ENCODE measurements at places on chromosomes 1 and 21.

DNA sequence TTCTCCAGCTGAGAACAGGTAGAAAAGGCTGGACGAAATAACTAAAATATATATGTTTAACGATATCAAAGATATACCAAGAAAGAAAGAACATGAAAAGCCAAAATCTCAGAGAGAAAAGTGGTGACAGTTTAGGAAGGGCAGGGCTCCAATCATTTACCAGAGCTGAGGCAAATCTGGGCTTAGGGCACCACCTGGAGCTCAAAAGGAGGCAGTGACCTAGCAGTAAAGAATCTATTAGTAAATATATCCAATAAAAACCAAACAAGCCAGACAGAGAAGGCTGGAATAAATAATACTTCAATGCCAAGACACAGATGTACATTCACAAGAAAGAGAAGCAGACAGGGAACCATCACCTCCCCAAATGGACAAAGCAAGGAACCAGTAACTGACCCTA is 43.5 kb downstream of the CHIA start:
- DNase-seq, result peak; percentile 82

- no peak for DNase-seq
Observed at GRCh38 chr1:167548059-167548932, 5.3 kb downstream of the CREG1 start.

DNA sequence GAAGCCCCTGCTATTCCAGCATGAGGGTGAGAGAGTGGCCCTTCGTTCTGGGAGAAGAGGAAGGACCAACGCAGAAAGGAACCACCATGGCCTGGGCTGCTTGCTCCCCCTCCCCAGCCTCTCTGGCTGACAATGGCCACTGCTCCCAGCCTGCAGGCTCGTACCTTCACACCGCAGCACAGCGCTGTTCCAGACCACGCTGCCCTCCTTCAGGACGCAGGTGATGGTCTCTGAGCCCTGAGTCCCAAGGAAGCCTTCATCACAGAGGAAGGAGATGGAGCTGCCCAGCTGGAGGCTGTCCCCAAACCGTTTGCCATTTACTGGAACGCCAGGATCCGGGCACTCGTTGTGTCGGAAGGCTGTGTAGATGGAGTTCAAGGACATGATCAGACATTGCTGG is 124.9 kb upstream of the HMGB4 start:
- no peak for DNase-seq

GRCh38 chr1:33097137-33097611 is 16.2 kb downstream of the AZIN2 start:
- no peak for DNase-seq

DNA sequence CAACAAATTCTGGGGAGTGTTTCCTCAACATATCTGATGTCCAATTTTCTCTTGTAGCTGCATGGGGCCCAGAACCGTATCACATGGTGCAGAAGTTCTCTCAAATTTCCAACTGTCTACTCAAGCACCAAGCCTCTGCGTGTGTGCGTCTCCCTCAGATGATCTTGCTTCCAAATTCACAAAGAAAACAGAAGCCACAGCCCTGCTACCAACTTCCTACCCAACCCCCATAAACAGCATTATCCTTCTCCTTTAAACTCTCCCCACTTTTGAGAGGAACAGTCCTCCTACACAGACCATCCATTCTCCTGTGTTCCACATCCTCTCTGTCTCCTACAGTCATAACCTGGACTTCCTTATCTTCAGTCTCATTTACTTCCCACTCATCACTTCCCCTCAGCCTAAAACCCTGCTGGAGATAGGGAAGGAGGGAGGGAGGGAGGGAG is 354.1 kb downstream of the SMYD3 start:
- DNase-seq, result no peak

GRCh38 chr1:194300340-194300739 is 1113.9 kb upstream of the B3GALT2 start:
- no peak for DNase-seq

DNA sequence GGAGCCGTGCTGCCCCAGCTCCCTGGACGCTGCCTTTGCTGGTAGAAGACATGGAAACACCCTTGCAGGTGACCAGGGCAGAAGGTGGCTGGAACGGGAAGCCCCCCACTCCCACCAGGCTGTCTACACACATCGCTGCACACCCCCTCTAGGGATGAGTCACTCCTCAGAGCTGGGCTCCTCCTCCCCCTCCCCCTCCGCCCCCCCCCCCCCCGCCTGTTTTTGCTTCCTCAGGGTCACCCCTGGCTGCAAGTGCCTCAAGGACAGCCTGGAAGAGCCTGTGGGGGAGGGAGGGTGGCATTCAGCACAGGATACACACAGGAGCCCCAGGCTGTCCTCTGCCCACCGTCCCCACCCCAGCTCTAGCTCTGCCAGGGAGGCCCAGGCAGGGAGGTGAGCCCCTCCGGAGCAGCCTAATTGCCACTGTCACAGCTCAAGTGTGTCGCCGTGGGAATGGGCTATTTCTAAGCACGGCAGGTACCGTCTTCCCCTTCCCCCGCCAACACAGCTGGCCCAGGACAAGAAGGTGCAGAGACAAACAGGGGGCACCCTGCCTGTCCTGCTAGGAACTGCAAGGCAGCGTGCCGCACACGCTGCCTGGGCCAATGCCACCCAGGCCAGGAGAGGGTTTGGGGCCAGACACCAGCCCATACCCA is 2.5 kb downstream of the FNDC10 start:
- peak; percentile 28 for DNase-seq

DNA sequence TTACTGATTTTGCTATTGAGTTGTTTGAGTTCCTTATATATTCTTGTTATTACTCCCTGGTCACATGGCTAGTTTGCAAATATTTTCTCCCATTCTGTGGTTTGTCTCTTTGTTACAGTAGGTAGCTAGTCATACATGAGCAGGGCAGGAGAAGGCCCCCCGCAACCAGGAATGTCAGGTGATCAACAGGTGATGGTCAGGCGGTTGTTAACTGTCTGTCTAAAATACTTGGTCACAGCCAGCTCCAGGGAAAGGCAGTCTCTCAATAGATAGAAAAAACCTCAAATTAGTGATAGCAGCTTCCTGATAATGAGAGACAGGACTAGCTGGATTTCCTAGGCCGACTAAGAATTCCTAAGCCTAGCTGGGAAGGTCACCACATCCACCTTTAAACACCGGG is 217.9 kb downstream of the RHOU start:
- no peak for DNase-seq

- DNase-seq, result no peak
Observed at GRCh38 chr1:175024773-175025172, 1.5 kb upstream of the MRPS14 start.

GRCh38 chr1:12709091-12709491 is 6.8 kb upstream of the AADACL3 start:
- no peak for DNase-seq

Data from CD8-positive, alpha-beta T cell (primary cell).